ENCODE measurements at places on chromosomes 3 and 15.

DNA sequence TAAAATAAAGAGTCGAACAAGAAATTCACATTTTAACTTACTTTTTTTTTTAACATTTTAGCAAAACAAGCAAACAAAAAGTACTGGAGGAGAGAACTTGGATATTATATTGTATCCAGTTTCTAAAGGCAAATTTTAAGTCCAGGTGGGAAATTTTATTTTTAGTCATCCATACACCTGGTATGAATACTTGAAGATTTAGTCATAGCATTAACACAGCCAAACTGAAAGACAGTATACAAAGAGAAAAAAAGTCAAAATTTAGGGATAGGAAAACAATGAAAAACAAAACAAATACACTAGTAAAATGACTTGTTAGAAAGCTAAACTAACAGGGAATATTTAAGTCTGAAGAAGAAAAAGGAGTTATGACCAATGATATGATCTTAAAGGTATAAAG lies 69.1 kb downstream of the PROS1 start:
- no peak for DNase-seq

DNA sequence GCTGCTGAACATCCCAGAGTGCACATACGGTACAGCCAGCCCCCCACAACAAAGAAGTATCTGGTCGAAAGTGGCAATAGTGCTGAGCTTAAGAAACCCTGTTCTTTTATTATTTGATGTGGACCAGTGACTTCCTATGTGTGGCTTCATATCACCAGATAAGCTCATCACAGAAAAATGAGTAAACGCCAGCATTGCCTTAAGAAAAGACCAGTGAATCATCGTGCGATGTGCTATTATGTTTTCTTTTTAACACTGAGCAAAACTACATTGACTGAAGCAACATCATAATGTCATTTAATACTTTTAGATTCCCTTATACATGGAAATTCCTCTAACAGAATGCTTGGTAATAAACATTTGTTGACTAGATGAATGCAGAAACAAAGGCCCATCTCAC lies 45.2 kb upstream of the ARRDC4 start:
- no peak for DNase-seq

DNA sequence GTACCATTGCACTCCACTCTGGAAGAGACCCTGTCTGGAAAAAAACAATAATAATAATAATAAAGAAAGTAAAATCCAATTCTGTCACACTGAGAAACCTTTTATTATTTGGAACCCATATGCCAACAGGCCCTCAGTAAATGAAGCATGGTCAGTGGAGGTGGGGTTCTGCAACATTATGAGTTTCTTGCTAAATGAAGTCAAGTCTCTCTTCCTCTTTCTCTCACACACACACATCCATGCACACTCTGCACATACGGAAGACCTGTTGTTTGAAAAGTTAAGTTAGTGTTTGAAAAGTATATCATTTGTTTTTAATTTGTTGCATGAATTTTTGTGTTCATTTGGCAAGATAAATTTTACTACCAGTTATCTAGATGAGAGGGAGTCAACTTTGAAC lies 27.8 kb downstream of the GAP43 start:
- no peak for DNase-seq

DNA sequence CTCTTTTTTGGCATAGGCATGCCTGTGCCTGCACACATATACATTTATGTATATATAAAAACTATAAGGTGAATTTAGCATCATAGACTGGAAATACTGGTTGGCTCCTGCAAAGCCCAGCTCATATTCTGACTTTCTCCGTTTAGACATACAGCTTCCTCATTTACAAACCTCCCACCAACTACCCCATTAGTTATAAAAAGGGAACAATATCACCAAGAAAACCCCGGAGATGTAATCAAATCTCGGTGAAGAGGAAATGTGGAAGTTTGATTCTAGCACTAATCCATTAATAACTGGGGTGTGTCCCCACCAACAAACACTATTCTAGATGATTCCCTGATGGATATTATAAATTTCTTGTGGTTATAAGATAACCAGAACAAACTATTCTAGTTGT lies 517.7 kb upstream of the TBL1XR1 start:
- DNase-seq, result no peak

DNA sequence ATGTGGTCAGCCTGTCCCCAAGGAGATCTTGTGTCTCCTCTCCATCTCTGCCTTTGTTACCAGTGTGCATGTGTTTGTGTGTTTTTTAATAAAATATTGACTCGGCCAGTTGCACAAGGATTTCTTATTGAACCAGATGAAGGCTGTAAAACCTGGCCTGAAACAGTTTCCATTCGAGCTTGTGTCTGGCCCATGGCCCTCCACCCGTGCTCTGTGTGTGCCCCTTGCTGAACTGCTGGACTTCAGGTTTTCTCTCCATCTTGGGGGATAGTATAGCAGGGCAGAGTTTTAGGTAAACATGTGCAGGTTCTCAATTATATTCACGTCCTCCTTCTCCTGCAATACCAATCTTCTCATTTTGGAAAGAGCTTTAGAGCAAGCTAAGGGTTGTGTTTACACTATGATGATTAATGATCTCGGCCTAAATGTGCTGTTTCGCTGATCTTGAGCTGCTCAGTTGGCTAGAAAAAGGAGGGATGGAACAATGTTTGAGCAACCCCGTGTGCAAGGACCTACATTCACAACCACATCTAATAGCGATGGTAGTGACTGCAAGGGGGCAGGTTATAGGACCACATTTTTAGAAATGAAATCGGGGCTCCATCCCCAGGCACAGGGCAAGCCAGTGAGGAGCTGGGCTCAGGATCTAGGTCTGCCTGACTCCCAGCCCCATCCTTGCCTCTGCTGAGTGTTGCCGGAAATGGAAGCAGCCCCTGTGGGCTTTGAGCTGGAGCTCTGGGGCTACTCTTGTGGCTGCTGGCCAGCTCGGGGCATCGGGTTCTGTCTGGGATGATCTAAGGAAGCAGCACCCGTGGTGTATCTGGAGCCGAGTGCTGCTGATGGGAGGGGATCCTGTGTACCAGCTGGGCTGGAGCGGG lies 47.7 kb downstream of the CMTM6 start:
- no peak for DNase-seq

DNA sequence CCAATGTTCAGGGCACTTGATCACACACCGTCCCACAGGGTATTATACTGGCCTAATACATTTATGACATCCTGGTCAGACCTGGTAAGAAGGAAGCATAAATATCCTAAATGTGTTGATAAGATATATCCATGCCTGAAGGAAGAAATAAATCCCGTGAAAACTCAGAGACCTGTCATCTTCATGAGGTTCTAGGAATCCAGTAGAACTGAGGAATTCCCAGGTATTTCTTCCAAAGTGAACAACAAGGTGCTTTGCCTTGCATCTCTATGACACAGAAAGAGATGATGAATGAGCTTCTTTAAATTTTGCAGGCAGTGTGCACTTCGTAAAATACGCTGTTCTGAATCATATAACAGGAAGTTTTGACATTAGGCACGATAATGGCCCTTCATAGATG lies 78.1 kb upstream of the VGLL3 start:
- no peak for DNase-seq

- no peak for DNase-seq
Observed at GRCh38 chr3:112013058-112013783, 14.5 kb downstream of the TAGLN3 start.

DNA sequence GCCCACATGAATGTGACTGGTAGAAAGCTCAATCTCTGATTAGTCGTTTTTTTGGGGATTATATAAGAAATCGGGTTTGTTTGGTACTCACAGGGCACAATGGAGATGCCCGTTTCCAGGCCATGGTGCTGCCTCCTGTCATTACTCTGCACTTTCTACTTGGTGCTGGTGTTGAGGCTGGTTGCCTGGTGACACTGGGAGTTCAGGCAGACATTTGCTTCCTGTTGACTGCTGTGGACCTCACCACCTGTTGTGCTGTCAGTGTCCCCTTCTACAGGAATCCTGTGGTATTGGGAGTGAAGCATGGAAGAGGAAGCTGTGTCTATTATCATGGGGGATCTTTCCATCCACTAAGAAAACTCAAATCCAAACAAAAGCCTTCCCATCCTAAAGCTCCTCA lies 227.2 kb upstream of the TBL1XR1 start:
- DNase-seq, result no peak

DNA sequence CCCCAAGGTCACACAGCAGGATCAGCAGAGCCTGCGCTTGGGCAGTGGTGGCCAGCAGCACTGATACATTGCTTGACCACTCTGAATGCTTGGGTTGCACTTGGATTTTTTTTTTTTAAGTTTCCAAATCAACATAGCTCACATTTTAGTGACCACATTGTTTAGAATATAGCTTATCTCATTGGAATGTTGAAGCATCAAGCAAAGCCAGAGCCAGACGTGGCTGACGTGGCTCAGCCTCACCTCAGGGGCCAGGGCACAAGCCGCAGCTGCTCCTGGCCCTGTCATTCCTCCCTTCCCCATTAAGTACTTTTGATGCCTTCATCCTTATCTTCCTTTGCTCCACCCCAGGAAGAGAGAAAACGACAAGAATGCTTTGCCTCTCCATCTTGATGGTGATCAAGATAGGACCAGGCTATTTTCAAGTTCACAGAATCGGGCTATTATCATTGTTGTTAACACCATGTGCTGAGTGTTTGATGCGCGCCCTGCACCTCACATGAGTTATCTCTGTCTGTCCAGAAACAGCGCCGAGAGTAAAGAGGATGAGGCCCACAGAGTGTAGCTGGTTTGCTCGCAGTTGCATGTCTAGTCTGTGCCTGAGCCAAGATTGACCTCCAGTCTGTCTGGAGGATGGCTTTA lies 75.8 kb downstream of the AAGAB start:
- no peak for DNase-seq

GRCh38 chr3:99522147-99522546 lies 116.2 kb upstream of the COL8A1 start:
- DNase-seq, result no peak

- no peak for DNase-seq
Observed at GRCh38 chr3:132228923-132229322, 88.3 kb upstream of the ACP3 start.

DNA sequence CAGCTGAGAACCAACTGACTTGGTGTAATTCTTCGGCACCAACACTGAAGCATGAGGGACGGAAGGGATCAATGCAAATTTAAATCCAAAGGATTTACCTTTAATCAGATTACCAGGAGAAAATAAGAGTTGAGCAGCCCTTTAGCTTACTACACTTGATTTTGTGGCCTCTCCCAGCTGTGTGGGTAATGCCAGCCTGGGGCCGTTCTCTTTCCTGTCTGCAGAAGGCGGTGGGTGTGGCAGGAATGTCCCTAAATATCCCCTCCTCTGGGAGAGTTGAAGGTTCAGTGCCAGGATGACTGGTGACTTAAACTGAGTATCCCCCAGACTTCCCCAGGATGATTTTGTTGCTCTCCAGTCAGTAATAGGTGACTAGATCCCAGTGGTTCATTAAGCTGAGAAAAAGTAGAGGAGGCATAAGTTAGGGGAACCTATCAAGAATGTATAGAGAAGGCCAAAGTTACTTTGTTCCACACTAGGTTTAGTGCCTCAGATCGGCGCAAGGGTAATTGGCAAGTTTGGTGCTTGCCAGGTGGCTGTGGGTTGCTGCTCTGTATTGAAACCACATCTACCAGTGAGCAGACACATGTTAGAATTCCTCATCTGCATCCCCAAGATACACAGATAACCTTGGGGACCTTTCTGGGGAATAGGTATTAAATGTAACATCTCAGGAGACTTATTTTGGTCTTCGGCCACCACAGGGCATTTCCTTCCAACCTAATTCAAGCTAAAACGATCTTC lies 23.1 kb downstream of the MAPKBP1 start:
- DNase-seq, result no peak

GRCh38 chr15:72616491-72617210 lies 37.8 kb upstream of the GOLGA6B start:
- DNase-seq, result no peak

- no peak for DNase-seq
Observed at GRCh38 chr15:85625166-85625830, 169.4 kb downstream of the KLHL25 start.

DNA sequence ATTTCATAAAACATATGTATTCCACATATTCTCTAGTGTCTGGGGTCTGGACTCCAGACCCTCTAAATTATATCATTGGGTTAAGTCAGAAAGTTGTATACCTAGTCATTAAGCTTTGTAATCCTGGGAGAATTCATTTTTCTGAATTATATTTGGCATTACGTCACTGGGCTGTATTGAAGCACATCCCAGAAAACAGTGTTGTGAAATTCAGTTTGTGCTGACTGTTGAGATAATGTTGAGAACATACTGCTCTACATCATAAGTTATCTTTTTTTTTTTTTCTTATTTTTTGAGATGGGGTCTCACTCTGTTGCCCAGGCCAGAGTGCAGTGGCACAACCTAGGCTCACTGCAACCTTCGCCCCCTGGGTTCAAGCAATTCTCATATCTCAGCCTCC lies 153.1 kb upstream of the STT3B start:
- DNase-seq, result no peak

GRCh38 chr3:108406063-108406660 lies 104.2 kb downstream of the MYH15 start:
- DNase-seq, result no peak

DNA sequence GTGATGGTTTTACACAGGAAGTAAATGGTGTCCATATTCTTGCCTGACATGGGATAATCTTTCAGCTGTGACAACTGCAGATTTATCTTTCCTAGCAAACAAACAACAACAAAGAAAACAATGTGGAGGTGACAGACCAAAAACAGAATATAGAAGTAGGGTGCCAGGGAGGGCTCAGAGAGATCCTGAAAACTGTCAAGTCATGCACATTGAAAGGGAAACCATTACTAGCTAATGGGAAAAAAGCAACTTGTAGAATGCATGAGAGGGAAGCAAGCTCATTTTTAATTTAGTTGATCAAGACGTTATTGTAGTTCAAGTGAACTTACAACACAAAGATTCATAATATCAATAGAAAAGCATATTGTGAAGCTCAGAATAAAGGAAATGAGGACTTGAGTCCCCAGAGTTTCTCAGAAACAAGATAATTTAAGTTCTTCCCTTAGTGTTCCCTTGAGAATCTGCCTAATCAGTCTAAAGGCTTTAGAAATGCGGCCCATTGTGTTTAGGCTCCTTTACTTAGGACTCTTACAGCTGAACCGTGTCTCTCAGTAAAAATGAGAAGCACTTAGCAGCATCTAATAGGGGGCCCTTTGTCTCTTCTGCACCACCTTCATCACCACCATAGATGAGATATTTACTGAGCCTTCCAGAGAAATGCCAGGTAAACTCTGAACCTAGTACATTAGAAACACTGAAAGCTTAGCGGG lies 115.6 kb upstream of the CADPS start:
- no peak for DNase-seq

DNA sequence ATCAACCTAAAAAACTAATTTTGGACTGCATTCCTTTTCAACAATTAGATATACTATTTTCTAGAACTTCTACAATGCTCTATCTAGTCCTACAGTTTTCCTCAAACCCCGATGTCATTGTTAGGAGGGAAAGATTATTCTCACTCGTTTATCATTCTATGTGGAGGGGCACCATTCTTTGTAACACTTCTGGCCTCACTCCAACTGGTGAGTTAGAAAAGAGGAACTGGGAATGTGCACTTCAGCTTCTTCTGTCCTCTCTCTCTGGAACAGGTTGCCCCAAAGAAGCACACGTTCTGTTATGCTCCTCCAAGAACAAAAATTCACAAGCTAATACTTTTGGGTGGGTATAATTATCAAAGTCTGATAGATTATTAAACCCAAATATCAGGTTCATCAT lies 137.9 kb downstream of the UACA start:
- no peak for DNase-seq
